ENCODE measurements at places on chromosomes 2 and 18.
A peak's percentile ranks its signal among the peaks of the same experiment; 100 is the strongest.

DNA sequence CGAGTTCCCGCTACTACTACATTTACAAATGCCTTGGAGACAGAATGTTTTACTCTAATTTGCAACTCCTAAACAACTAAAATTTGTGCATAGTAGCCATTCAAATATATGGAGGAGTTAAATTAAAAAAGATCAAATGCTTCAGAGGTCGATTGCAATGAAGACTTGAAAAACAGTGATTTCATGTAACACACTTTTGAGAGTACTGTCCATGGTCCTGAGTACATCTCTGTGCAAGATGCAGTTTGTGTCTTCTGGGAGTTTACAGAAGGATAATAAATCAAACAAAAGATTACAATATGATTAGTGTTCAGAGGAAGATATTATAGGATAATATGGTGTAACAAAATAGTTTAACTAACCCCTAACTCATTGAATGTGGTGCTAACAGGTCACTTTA is 894.7 kb downstream of the TMEM182 start:
- DNase-seq = no peak

- DNase-seq = no peak
Observed at GRCh38 chr2:170215021-170215420, 37.1 kb downstream of the MYO3B start.

DNA sequence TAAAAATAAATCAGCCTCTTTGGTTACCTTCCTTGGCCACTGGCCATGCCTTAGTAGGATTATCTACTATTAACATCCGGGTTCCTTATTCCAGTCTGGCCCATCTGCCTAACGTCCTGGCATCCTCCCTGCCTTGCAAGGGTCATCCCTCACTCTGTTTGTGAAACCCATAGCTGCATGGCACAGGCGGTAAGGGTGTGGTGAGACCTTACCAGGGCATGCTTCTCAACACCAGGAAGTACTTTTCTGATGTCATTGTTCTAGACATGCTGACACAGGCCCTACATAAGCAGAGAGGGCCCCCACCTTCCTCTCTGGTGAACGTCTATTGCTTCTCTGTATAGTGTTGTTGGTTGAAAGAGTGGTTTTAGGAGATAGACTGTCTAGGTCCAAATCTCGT is 296.8 kb upstream of the SPRED2 start:
- DNase-seq = no peak

GRCh38 chr18:38872342-38872741 is 1306.7 kb upstream of the CELF4 start:
- DNase-seq = no peak

DNA sequence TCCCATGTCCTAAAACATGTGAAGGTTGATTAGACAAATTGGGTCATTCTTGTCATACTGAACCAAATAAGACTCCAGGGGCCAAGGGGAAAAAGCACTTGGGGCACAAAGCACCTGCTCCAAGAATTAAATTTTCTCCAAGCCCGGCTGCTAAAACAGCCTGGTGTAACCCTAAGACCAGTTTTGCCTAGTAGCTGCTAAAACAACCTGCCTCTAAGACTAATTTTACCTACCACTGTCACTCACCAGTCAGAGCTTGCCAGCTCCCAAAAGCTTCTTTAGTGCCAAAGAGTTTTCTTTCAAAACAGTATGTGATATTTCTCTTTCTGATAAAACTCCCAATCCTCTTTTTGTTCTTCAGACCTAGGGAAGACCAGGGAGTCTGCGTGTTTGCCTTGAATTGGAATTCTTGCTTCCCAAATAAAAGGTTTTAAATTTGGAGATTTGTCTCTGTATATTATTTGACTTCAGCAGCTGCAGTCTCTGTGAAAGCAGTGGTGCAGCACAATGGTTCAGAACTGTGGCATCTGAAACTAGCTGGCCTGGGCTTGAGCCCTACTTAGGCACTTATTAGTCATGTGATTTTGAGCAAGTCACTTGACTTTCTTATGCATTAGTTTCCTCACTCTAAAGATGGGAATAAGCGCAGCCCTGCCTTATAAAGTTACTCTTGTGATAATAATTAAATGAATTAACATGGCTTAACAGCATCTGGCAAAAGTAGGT is 16.2 kb upstream of the APOB start:
- DNase-seq = no peak

DNA sequence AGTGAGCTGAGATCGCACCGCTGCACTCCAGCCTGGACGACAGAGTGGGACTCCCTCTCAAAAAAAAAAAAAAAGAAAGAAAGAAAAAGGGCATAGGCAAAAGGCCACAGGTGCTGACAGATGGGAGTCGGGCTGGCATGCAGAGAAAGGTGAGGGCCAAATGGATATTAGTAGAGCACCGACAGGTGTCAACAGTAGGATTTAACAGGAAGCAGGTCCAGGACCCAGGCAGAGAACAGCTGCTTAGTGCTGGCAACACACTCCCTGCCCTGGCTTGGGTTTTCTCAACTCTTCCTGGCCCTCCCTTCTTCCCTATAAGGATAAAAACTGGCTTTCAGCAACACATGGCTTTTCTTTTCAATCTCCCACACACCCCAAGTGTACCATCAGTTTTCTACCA is 84.9 kb downstream of the MRO start:
- DNase-seq = no peak

DNA sequence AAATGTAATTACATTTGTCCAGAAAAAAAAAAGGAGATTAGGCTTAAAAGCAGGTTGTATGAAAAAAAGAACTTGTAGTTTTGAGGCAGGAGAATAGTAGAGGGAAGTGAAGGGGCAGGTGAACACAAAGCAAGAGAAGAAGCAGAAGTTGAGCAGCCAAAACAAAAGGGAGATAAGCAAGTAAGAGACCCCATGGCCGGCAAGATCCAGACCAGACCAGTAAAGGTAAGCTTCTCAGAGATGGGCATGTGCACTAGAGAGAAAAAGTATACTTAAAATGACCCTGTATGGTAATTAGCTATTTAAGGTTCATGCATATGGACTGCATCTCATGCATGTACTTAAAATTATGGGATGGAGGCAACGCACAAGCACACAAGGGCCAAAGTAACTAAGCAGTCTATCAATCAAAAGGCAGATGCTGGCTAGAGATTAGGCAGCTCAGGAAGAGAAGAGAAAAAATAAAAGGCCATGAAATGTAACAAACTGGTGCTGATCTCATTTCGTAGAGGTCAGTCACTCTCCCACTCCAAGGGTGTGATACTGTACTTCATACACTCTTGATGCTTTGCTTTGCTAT is 9.7 kb downstream of the SIGLEC15 start:
- DNase-seq = no peak

- no peak for DNase-seq
Observed at GRCh38 chr18:48942554-48943261, 8.1 kb downstream of the SMAD7 start.

DNA sequence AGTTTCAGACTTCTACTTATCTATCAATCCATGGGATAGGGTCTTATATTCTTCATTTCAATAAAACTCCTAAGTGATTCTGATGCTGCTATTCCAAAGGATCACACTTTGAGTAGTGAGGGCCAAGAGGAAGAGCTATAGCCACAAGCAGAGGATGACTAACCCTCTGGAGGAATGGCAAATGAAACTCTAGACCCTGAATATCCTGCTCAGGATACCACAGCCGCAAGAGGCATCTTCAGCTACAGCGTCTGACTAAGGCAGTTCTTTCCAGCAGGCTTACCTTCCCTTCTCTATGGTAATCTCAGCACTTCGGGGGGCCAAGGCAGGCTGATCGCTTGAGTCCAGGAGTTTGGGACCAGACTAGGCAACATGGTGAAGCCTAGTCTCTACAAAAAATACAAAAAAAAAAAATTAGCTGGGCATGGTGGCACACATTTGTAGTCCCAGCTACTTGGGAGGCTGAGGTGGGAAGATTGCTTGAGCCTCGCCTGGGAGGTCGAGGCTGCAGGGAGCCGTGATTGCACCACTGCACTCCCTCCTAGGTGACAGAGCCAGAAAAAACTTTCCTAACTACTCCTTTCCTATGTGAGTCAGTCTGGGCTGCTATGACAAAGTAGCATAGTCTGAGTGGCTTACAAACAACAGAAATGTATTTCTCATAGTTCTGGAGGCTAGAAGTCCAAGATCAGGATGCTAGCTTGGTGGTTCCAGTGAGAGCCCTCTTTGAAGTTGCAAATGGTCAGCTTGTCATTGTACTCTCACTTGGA is 371.9 kb downstream of the IRS1 start:
- DNase-seq = no peak

DNA sequence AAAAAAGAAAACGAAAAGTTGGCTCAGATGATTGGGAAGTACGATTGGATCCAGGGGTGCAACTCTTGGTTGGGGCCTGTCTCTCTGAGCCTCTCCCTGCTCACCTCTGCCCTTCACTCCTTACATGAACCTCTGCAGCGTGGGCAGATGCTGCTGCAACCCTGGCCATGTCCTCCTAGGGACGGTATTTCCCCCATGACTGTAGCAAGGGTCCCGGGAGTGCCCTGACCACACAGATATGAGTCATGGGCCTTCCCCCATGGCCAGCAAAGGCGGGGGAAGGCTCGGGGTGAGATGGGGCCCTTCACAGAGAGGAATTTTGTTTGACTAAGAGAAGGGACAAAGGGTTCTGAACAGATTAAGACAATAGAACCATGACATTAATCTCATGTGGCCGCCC is 129.0 kb downstream of the NCK2 start:
- DNase-seq = peak; percentile 99

DNA sequence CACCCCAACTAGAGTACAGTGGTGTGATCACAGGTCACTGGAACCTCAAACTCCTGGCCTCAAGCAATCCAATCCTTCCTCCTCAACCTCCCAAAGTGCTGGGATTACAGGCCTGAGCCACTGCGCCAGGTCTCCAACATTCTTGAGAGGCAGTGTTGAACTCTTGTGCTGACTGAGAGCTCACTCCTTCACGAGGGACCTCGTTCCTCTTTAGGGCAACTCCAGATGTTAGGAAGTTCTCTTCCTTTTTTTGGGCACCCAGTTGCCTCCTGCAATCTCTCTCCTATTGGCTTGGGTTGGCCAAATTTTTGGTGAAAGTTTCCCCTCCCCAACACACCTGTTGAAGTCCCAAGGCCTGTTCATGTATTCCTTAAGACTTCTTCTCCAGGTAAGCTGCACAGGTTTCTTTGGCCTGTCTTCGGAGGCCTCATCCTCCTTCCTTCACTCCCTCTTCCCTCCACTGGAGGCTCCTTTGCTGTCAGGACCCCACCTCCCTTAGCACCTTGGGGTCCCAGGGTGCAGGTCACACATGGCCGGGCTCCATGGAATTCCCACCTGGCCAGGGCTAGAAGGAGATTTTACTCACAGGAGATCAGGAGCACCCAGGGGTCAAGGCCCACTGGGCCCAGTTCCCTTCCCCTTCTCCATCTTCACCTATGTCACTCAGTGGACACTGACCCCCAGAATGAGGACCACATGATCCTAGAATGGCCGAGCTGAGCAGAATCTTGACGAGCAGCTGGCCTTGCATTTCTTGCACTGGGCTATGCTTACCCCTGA is 94.6 kb upstream of the SMAD2 start:
- no peak for DNase-seq

DNA sequence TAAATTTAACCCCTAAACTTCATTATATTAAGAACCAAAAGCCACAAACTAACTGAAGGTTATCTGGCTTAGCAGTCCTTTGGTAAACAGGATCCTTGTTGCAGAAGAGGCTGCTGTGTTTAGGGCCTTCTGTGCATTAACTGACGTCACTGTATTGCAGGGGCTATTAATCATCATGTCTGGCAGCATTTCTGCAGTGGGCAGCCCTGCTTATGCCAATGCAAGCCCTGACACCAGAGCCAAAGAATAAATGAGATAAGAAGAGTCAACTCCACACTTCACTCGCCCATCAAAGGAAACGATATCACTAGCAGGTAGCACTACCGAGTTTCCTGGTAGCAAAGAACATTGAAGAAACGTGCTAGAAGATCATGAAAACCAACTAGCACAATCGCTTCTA is 110.6 kb downstream of the PLEKHM3 start:
- no peak for DNase-seq

DNA sequence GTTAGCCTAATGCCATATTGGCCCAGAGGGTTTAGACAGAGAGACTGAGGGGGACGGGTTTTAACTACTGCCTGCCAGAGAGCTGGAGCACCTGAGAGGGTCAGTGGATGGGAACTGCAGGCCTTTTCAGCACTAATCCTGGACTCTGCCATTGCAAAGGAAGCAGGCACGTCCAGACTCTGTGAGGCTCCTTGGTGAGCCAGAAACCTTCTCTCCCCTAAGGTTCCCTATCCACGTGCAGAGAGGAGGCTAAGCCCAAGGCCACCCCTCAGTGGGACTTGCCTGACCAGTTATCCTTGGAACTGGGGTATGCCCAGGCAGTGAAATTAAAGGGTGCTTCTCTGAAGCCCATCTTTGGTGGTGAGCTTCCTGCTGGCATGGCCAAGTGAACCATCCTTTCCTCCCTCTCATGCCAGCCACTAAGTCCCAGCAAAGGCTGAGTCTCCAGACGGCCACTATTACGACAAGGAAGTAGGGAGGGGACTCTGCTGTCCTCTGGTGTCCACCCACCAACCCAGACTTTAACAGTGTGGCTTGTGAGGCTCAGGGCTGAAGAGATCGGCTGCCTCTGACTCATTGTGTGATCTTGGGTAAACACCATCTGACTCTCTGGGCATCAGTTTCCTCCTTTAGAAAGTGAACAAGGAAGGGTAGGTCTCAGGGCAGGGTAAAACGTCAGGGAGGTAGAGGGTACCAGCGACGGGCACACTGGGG is 3.9 kb upstream of the MLPH start:
- DNase-seq = peak; percentile 99

GRCh38 chr2:60316381-60317033 is 236.9 kb downstream of the BCL11A start:
- no peak for DNase-seq

- no peak for DNase-seq
Observed at GRCh38 chr2:174788291-174788929, 24.1 kb upstream of the CHRNA1 start.

- DNase-seq = no peak
Observed at GRCh38 chr2:99682275-99683060, 192.7 kb upstream of the REV1 start.

- DNase-seq = peak; percentile 66
Observed at GRCh38 chr18:12101266-12101665, 7.6 kb downstream of the ANKRD62 start.

- no peak for DNase-seq
Observed at GRCh38 chr2:85524336-85524908, 14.5 kb upstream of the MAT2A start.

DNA sequence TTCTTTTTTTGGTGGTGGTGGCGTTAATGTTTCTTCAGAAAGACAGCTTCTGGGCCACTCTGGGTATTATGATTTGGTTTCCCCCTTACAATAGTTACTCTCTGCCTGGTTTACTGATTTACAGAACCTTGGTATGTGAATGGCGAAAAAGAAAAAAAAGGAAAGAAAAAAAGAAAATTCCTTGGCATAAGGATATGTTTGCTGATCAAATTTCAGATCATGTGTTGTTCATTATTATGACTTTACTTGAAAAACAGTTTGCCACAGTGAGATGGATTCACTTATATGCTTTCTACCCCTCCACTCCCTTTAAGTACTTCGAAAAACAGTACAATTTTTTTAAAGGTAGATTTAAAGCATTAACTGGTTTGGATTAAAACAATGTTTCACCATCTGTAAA is 21.0 kb downstream of the BCL11A start:
- no peak for DNase-seq

Measured in inflammatory macrophage treated with lipopolysaccharide for 1 hour (primary cell).